Caki2 (cell line): ENCODE measurements at places on chromosomes 3 and 15. TPM values are rescaled to one million over a fixed set of nuclear protein-coding genes. Genes with fewer than 3 reads are reported as not detected.

- DNase-seq: no peak
These were observed 206.9 kb downstream of the RPLP1 start for GRCh38 chr15:69659454-69660050.

DNA sequence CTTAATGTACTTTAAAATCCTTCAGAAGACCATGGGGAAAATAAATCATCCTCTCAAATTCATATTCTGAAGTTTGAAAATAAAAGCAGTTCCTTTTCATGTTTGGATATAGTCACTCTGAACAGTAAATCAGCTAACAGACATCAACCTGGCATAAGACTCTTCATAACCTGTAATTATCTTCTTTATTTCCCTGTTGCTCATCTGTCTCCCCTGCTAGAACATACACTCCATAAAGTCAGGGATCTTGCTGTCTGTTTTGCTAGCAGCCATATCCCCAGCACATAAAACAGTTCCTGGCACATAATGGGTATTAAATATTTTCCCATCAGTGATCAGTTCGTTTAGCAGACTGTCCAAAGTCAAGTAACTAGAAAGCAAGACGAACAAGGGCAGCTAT lies 11.2 kb downstream of the VGLL4 start:
- no peak for DNase-seq

DNA sequence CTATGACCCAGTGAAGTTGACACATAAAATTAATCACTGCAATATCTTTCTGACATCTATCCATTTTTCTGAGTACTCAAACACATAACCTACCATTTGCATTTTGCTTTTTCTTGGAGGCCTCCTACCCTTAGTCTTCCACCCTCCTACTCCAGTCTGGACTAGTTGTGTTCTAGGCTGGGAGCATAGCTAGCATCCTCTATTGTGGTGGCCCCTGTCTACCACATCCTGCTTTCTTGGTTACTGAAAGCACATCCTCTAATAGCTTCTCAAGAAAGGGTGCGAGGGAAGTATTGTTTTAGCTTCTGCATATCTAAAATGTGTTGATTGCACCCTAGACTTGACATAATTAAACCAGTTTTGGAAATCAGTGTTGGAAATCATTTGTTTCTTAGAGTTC lies 176.5 kb downstream of the THSD4 start:
- DNase-seq: no peak

GRCh38 chr3:180036092-180036670 lies 556 bp downstream of the PEX5L start:
- no peak for DNase-seq

DNA sequence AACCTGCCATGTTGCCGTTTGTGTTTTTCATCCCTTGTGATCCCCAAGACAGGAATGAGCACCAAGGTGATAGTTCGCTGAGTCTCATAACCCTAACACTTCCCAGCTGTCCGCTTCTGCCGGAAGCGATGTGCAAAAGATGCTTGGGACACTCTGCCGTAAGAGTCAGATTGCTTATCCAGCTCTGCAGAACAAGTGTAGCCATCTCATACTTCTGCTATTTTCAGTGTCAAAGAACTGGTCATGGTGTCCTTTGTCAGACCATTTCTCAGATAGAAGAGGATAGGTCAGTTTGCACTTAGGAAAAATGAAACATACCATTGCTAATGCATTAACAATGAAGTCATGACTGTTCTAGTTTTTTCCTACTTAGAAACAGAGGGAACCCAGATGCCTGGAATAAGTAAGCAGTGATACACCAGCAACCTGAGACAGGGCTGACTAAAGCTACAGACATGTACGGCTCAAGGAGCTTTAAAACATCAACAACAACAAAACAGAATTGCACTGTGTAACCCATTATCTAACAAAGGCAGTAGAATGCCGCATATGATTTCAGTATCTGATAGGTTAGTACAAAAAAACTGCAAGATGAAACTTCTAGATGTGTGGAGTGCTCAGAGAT lies 134.0 kb upstream of the IL12A start:
- peak; percentile 90 for DNase-seq

- peak; percentile 22 for DNase-seq
These were observed 5.2 kb upstream of the EBLN2 start for GRCh38 chr3:73056014-73056844.

DNA sequence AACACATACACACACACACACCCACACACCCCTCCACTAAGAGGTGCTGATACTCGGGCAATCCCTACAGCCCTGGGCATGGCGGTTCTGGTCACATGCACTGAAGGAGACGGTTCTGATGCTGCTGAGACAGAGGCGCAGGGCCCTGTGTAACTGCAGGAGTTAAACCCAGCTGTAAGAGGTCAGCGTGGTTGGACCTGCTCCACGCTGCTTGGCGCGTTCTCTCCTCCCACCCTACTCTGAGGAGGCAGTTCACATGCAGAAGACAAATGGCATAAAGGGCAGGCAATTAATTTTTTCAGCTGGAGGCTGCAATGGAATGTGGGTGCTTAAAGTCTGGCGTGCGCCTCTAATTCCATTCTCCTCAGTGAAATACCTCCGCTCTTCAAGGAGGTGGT lies 35.2 kb downstream of the GRK7 start:
- no peak for DNase-seq

DNA sequence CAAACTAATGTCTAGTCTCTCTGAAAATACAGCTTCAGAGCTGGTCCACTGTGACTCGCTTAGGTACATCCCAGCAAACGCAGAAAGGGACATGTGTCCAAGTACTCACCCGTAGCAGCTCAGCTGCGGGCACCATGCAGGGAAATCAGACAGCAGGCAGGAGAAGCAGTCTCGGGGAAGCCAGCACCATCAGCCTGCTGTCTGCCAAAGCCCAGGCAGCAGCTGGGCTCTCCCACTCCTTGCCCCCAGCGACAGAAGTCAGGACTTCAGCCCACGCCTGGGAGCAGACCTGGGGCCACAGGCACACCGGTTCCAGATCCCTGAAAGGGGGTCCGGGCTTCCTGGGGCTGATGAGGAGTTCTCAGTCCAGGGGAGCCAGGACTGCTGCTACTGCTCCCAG lies 34.9 kb downstream of the SEMA5B start:
- no peak for DNase-seq

CILP gene
- total RNA-seq: not detected in 2 replicates

GRCh38 chr15:88142121-88142520 lies 114.4 kb downstream of the NTRK3 start:
- no peak for DNase-seq

DNA sequence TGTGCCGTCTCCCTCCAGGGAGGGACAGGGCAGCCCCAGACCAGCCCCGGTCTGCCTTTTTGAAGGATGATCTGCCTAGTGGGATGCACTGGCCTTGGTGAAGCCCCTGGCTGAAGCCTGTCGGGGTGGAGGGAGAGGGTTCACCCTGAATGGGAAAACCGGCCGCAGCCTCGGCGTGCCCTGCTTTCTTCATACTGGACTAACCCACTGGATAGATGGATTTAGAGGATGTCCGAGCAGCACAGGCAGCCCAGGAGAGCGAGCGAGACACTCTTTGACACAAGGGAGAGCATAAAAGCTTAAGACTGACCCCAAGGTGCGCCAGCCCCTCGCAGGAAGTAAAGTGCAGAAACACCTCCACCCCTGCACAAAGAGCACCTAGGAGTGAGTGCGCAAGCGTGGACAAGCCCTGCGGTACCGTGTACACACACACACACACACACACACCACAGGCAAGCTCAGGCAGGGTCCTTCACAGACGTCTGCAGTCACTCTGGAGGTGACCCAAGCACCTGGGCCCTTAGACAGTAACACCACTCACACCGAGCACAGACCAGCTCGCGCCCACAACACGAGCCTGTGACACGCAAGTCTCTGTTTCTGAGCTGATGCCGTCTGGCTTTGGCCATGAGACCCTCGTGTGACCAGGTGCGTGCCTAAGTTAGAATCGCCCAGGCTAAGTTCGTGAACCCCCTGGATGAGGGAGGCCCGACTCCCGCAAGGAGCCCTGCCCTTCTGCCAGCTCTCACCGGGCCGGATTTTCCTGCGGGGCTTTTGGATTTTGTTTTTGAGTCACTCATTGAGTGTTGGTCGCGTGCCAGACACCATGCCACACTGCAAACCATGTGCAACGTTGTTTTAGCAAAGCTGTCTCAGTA lies 11.3 kb downstream of the SEMA4B start:
- peak; percentile 35 for DNase-seq

DNA sequence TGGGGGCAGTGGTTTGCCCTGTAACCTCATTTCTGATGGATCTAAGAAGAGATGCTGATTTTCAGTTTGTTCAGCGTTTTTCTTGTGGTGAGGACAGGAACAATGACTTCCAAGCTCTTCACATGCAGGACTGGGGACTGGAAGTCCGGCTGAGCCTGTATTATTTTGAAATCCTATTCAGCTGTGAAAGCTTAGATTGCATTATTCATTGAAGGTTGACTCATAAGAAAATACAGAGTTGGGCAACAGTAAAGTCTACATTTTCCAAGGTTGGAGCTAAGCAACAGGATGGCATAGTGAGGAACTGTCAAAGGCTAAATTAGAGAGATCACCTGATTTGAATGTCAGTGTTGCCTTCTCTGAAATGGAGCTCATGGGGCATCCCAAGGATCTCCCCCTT lies 230.9 kb upstream of the FEZF2 start:
- DNase-seq: peak; percentile 50

SH3BP5 gene
- 0.84 and 4.3 TPM in 2 replicates for total RNA-seq

KBTBD13 gene
- total RNA-seq: not detected in 2 replicates

C3orf70 gene
- not detected in 2 replicates for total RNA-seq

AMIGO3 gene
- total RNA-seq: not detected in 2 replicates

- no peak for DNase-seq
These were observed 31.9 kb upstream of the TSC22D2 start for GRCh38 chr3:150376001-150376848.

DNA sequence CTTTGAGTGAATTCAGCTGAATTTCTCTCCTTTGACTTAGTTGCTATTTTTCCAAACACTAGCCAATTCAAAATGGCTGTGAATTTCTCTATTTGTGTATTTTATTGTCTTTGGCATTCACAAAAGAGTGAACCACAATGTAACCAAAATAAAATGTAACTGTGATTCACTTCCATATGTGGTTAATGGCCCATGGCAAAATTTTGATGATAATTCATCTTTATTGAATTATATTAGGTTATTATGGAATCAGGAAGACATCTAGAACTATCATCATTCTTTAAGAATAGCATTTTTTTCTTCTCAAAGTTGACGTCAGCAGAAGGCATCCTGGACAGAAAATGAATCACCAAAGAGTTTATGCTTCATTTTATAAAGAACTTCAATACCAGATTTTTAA lies 705.3 kb upstream of the NAALADL2 start:
- no peak for DNase-seq

SERPINI2 gene
- 1.8 TPM in 1 of 2 replicates, not detected in the other for total RNA-seq

DNA sequence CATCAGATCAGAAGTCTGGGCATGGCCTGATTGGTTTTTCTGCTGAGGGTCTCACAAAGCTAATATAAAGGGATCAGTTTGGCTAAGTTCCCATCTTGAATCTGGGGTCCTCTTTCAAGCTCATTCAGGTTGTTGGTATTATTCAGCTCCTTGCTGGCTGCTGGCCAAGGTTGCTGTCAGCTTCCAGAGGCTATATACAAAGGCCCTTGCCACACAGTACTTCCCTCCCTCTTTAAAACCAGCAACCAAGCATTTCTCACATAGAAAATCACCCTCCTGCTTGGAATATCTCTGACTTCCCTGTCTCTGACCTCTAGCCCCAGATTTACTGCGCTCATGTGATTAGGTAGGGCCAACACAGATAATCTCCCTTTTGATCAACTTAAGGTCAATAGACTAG lies 442.9 kb downstream of the ERC2 start:
- no peak for DNase-seq

GRCh38 chr3:123411340-123412040 lies 37.4 kb downstream of the ADCY5 start:
- peak; percentile 32 for DNase-seq

- no peak for DNase-seq
These were observed 18.4 kb upstream of the KLF13 start for GRCh38 chr15:31308185-31308639.

DNA sequence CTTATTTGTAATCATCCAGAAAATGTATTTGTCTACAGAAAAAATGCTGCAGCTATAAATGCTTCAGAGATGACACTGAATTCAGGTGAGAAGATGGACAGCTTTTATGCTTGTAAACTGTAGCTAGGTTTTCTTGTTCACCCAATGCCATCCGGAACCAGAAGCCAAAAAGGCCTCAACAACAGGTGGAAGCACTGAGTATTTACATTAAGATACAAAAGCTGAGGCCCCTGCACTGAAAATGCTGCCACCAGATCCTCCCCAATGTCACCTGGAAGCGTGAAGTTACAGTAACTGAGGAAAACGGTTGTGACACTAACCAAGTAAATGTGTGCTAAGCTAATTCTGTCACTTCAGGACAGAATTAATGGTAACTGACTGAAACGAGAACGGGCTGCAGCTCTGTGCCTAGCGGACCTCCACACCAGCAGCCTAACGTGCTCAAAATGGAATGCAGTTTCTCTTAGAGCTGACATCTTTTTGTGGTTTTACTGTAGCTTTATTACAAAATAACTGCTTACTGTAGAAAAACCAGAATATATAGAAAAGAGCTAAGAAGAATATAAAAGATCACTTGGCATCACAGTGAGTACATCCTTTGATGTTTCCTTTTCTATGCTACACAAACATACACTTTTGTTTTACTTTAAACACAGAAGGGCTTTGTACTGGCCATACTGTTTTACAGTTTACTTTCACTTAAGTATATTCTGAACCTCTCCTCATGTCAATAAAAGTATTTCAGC lies 7.6 kb downstream of the CHSY1 start:
- DNase-seq: no peak

MEX3B gene
- total RNA-seq: 5.5 and 7.4 TPM in 2 replicates

MESP2 gene
- total RNA-seq: 0.43 and 1.4 TPM in 2 replicates

GRCh38 chr3:45506084-45506483 lies 88.5 kb upstream of the LIMD1 start:
- no peak for DNase-seq

DNA sequence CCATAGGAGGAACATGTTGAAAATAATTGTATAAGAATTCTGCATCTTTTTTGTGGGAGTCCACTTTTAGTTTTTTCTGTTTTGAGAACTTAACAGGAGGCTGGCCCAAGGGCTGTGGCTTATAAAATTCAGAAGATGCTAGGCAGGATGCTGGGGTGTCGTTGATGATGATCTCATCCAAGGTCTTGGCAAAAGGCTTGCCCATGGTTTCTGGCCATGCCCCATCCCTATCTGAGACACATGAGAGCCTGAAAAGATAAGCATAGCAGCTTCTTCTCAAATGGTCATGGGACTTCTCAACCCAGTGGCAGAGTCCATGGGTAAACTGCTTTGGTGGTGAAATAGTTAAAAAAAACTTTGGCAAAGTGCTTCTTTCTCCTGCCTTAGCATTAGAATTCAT lies 35.2 kb downstream of the CMSS1 start:
- DNase-seq: no peak

DUOXA2 gene
- total RNA-seq: not detected in 2 replicates

DNA sequence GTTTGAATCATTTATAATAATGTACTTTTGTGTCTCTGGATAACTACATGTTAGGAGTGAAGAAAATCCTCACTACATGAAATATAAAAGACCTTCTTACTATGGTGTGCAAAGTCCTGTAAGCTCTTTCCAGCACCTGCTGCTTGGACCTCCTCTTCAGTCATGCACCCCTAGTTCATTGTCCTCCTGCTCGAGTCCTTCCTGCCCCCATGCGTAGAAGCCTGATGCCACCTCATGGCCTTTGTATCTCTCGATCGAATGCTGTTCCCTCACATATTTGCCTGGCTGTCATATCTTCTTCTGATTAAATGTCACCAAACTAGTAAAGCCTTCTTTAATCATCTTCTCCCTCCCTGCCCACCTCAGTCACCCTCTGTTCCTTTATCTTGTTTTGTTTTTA lies 49.9 kb upstream of the SUCLG2 start:
- DNase-seq: no peak

GRCh38 chr15:101393172-101393571 lies 96.3 kb downstream of the PCSK6 start:
- no peak for DNase-seq
